ENCODE measurements at places on chromosomes 7 and 10.

GRCh38 chr7:55237156-55237893, 127.8 kb upstream of the LANCL2 start:
- no peak for DNase-seq

DNA sequence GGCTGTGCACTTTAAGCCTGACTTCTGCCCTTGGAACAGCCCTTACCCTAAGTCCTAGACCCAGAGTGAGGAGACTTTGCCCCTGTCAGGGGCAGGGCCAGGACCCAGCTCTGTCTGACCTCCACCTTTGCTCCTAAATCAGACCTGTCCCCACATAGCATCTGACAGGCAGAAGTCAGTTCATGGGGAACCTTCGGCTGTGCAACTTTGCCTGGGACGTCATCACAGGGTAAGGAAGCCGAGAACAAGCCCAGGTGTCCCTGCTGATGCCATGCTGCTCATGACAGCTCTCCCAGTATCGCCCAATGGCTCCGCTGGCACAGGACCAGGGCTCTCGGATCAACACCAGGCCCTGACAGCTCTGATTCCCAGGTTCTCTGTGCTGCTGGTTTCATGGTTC, 55.4 kb downstream of the TNS3 start:
- DNase-seq = no peak

DNA sequence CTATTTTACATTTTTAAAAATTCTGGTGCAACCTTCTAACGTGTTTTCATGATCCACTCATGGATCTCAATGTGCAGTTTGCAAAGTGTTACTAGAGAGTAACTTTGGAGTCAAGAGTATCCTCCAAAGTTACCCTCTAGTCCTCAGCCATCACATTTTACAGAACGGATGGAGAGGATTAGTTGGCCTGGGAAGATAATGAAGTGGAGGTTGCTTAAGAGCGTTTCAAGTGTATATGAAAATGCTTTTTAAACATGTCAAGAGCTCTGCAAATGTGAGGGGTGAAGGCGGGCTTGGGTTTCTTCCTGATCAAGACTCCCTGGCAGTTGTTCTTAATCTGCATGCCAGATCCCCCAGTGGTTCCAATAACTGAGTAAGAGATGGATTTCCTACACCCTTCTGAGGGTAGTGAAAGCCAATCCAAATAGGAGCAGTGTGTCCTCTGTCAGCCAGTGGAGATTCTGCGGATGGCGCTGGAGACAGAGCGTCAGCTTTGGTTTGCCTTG, 299.4 kb upstream of the NPVF start:
- no peak for DNase-seq

GRCh38 chr7:17411922-17412321, 113.5 kb downstream of the AHR start:
- no peak for DNase-seq

DNA sequence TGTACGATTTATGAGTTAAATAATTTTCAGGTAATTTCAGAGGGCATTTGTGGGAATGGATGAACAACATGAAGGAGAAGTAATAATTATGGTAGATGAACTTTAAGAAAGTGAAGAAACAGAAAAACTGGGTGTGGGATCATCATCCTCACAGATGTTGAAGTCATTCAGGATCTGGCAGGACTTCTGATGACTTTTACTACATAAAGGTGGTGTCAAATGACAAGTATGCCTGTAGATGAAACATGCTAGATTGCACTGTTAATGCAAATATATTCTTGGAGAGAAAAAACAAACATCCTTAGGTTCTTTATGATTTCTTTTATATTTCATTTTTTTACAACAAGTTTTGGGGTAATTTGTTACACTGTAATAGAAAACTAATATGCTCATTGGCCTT, 230.2 kb downstream of the PCLO start:
- DNase-seq = no peak

DNA sequence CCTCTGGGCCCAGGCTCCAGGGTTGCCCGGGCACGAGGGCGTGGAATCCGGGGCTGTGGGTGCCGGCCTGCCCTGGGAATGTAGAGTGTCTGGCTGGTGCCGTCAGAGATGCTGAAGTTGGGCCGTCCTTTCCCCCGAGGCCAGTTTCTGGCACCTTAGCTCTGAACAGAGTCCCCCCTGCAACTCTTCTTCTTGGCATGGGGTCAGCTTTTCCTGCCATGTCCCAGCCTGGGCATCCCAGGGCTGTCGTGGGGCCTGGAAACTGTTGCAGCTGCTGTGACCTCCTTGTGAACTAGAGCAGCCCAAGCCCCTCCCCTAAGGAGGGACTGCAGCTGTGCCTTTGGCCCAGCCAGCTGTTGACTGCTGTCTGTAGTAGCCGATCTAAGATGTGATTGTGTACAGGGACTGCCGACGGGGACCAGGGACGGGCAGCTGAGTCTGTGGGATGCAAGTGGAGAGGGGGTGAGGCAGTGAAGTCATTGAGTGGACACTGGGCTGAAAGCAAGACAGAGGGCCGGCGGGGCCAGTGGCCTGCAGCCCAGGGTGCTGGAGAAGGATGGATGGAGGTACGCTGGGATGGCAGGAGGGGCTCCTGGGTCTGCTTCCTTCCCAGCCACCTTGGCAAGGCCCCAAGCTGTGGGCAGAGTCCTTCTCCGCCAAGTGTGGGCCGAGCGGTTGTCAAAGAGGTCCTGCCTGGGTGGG, 35.8 kb downstream of the GBX1 start:
- DNase-seq = no peak

DNA sequence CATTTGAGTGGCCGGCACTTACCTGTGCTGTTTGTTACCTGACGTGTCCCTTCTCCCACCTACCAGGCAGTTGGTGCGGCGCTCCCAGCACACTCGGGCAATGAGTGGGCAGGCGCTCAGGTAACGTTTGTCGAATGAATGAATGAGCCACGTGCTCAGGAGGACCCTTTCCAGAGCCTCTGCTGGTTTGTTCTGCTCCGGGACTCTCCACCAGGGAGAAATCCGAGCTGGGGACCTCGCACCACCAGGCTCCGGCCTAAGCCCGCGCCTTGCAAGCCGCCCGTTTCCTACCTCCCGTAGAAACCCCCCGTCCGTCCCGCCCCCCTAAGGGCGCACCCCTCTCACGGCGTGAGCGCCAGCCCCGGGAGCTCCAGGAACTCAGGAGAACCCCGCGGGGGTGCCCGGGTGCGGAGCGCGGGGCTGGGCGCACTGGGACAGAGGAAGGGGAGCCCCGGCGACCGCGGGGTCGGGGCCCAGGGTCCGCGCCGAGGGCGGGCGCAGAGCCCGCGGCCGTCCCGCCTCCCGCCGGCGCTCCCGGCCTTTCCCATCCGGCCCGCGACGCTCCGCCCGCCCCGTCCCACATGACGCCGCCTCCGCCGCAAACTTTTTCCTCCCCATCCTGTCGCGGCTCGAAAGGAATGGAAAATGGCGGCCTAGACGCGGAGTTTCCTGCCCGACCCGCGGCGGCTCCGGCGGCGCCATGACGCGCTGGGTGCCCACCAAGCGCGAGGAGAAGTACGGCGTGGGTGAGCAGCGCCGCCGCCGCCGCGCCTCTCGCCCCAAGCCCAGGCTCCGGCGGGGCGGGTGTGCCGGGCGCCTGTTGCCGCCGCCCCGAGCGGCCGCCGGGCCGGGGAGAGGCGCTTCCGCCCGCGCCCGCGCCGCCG, at the start of gene DOCK1:
Gene DOCK1 (plus strand): TSS at position 611 of the 884 bp plus-strand sequence. CDS start 90 bp downstream, at position 701.
- DNase-seq = peak; percentile 41

- DNase-seq = no peak
Observed at GRCh38 chr7:49564379-49564714, 209.1 kb upstream of the VWC2 start.

- DNase-seq = no peak
Observed at GRCh38 chr10:47264797-47265281, 35.2 kb upstream of the GDF10 start.

GRCh38 chr10:4343873-4344272, 482.1 kb upstream of the AKR1E2 start:
- no peak for DNase-seq

- no peak for DNase-seq
Observed at GRCh38 chr7:156984174-156984891, 26.1 kb downstream of the MNX1 start.

DNA sequence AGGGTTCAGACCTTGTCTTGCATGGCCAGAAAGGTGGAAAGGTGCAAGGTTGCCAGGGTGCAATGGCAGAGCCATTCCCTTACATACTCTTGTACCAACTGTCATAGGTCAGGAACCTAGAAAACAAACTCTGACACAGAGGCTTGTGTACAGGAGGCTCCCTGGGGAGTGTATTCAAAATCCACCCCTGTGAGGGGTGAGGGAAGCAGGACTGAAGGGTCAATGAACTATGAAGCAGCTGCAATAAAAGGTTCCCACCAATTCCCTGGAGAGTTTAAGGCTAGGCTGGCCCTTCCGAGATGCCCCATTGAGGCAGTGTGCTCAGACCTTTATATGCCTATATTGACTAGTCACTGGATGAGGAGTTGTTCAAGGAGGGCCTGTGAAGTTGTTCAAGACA, 13.9 kb upstream of the CUZD1 start:
- no peak for DNase-seq

DNA sequence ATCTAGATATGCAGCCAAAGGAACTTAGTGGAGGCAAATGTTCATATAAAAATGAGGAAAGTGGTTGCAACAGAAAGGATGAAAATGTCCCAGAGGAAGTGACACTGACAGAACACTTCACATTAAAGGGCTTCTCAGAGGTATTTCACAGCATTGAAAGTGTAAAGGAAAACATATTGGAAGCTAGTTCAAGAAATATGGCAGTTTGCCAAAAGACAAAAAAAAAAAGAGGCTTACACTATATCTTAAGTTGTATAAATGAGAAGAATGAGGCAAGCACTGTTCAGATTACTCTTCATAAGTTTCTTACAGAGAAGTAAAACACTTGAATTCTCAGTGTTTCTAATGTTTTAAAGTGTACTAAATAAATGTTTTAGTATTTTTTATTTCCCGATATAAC, 20.1 kb downstream of the RUNDC3B start:
- no peak for DNase-seq

- no peak for DNase-seq
Observed at GRCh38 chr10:60627778-60628748, 150.2 kb upstream of the CDK1 start.

- DNase-seq = no peak
Observed at GRCh38 chr7:46212425-46213153, 291.5 kb upstream of the IGFBP3 start.

DNA sequence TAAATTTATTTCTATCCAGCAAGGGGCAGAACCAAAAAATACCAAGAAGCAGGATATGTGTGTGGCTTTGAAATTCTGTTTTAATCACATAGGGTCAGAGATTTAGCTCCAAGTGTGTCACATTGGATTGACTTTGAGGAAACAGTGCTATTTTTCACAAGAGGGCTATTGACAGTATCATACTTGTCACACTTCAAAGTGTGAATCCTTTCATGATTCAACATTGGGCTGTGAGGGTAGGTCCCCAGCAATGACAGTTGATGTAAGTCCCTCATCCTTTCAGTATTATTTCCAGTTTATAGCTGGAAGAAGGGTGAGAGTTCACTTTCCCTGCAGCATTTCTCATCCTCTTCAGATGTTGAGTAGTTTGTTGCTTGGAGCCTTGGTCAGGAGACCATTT, 7.4 kb downstream of the CCNY start:
- no peak for DNase-seq

DNA sequence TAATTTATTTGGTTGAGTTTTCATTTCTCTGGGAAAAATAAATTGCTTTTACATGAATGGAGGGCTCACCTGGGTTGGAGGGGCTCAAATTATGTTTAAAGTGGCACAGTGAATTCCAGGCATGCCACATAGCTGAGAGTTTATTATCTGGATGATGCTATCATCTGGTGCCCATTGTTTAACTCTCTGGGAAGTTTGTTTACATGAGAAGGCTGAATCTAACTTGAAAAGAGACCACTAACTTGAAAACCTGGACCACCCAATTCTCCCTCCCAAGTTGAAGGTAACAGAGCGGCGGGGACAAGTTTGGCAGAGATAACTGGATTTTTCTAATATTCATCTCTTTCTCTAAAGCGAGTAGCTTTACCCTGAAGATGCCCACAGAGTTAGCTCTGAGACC, 321.5 kb upstream of the GHITM start:
- DNase-seq = no peak

DNA sequence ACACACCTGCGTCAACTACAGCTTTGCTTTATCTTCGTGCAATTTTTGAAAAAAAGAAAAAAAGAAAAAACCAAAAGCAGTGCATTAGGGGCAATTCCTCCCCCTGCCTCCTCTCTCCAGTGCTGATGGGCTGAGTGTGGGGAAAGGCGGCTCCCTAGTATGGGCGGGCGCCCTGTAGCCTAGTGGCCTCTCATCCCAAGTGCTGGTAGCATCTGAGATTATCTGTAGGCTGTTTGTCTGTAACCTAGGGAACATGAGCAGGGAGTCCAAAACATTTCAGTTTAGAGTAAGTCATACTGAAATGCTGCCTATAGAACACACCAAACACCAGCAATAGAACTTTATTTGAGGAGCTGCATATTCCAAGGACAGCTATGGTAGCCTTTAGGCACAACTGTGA, 24.6 kb upstream of the BAMBI start:
- DNase-seq = no peak

- no peak for DNase-seq
Observed at GRCh38 chr7:103597606-103598005, 151.6 kb upstream of the SLC26A5 start.

GRCh38 chr7:151866028-151866427, 10.9 kb downstream of the PRKAG2 start:
- DNase-seq = no peak

- no peak for DNase-seq
Observed at GRCh38 chr7:322708-323111, 32.7 kb downstream of the FOXL3 start.

DNA sequence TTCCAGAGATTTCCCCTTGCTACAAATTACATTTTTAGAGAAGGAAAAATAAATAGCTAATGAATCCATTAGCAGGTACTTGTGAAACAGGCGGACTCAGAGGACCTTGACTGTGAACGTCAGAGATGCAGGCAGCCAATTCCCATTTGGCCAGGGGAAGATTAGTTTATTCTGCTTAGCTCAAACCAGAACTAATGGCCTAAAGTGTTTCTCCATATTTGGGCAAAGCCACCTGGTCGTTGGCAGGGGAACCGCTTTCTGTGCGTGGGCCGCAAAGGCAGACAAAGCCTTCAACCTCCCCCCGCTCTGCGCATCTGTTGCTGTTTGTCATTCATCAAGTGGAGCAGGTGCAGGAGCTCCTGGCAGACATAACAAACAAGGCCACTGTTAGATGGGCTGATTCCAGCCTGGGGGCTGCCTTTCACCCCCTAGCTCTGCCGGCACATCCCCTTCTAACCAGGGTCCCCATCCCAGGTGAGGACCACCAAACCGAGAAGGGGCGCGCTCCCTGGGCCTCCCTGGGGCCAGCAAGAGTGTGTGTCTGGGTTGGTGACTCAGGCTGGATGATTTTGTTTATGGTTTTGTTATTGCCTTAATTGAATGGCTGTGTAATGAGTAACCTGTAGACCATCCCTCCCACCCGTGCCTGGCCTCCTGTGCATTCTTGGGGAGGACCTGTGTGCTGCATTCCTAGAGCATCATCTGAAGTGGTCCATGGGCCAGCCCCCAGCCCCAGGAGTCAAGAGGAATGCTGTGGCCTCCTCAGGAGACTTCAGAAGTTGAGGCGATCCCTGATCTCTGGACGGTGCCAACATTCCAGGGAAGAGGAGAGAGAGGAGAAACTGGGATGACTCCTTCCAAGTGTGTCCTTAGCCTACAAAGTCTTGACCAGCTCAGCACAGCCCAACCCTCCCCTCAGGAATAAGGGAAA, 14.5 kb upstream of the CPA1 start:
- DNase-seq = peak; percentile 59

Data from bronchial epithelial cell (primary cell).